ENCODE measurements at places on chromosomes 2 and 18.

GRCh38 chr18:58900015-58900649 is 35.5 kb downstream of the ZNF532 start:
- no peak for DNase-seq

GRCh38 chr2:99809259-99809900 is 319.6 kb upstream of the REV1 start:
- no peak for DNase-seq

DNA sequence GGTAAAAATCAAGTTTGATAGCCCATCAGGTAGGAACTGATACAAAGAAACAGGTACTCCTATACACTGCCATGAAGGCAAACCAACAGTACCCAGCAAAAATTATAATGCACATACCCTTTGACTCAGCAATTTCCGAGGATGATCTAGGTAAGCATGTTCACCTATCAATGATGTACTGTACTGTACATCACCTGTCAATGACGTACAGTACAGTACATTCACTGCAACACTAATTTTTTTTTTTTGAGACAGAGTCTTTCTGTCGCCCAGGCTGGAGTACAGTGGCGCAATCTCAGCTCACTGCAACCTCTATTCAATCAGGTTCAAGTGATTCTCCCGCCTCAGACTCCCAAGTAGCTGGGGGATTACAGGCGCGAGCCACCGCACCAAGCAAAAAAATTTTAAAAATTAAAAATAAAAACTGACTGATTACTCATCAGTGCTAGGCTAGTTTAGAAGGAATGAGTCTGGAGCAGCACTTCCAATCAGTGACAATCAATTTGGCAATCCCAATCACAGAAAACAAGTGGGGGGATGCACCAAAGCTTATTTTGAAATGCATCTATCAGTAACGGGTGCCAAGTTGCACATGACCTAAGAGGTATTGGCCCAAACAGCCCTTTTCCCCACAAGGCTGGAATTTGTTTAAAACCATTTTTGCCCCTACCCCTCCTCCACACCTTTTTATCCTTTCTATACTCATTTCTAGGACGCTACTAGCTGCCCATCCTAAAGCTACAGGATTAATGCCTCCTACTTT is 8.2 kb downstream of the SRSF7 start:
- no peak for DNase-seq

DNA sequence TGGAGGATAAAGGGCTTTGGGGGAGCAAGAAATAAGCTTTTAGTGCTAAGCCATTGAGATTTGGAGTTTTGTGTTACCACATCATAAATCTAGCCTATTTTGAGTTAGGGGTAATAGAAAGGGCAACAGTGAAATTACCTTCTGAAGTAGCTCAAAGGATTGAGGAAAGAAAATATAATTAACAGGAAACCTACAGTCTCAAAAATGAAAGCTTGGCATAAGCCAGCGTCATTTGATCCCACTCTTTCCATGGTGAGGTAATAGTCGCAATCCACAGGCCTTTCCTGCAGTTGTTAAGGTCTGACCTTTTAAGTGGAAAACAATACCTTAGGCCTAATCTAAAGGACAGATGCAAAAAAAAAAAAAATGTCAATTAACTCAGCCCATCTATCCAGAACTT is 182.7 kb downstream of the UXS1 start:
- no peak for DNase-seq

GRCh38 chr2:231626449-231626848 is 33.8 kb downstream of the TEX44 start:
- no peak for DNase-seq

DNA sequence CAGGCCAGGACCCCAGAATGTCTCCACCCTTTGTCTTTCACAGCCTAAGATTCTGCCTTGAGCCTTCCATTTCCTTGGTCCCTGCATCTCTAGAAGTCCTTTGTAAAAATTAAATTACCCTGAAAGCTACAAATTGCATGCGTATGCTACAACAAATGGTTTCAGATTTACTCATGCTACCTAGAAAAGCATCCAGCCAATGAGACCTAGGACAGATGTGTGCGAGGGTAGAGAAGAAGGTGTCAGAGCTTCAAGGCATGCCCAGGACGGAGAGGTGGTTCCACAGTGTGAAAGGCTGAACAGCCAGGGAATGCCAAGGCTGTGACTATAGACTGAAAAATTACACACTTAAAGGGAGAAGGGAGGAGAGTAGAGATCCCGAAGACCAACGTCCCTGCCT is 40.2 kb downstream of the CCBE1 start:
- DNase-seq = no peak
